ENCODE measurements at places on chromosomes 12 and 14. TPM values are rescaled to one million over a fixed set of nuclear protein-coding genes. Genes with fewer than 3 reads are reported as not detected.

- no peak for DNase-seq
These were observed 198.4 kb downstream of the PHETA1 start for GRCh38 chr12:111170543-111170942.

GRCh38 chr14:35347323-35348043 lies 55.3 kb downstream of the PSMA6 start:
- no peak for DNase-seq

- DNase-seq: no peak
These were observed 31.3 kb upstream of the CMKLR1 start for GRCh38 chr12:108370415-108370814.

- DNase-seq: no peak
These were observed 58.1 kb upstream of the NUDT4 start for GRCh38 chr12:93319523-93320050.

Gene FRMD6
- 19.0 TPM for total RNA-seq

Gene ASCL1
- not detected for total RNA-seq

DNA sequence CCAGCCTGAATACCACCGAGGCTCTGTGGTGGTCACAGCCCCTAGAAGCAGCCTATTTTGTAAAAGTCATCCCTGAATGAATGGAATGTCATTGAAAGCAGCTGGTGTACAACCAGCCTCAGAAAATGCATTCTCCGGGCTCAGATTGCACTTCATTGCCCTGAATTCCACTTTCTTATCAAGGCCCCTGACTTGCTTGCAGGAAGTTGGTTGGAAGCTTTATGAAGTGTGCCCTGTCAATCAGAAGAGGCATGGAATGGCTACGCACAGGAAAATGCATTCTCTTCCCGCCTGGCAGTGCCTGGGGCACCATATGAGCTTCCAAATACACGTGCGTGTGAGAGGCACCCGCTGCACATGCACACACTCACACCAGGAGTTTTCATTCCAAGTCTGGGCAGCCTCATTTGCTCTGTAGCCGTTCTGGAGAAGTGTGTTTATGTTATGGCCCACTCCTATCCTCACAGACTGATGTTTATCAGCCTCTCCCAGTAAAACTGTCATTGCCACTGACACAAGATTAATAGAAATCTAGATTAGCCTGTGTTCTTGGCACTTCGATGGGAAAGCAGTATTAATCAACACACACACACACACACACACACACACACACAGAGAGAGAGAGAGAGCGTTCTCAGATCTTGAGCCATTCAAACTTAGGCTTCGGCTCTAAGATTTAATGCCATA lies 63.9 kb downstream of the NUAK1 start:
- no peak for DNase-seq
